ENCODE measurements at places on chromosomes 5 and 9.

DNA sequence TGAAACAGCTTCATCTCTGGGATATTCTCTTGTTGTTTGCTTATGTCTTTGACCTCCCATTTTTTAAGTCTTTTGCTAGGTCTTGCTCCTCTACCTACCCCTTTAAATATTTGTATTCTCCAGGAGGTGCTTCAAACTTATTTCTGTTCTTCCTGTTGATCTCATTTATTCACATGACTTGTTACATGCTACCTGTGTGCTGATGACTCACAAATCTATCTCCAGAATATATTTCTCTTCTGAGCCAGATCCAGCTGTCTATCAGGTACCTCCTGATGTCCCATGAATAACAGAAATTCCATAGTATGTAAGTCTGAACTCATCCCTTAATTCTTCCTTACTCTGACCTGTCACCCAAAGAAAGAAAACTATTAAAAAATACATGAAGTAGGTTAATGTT, 11.0 kb downstream of the NIPBL start:
- no peak for DNase-seq

GRCh38 chr5:167317884-167318283, 973.6 kb upstream of the WWC1 start:
- DNase-seq: no peak

DNA sequence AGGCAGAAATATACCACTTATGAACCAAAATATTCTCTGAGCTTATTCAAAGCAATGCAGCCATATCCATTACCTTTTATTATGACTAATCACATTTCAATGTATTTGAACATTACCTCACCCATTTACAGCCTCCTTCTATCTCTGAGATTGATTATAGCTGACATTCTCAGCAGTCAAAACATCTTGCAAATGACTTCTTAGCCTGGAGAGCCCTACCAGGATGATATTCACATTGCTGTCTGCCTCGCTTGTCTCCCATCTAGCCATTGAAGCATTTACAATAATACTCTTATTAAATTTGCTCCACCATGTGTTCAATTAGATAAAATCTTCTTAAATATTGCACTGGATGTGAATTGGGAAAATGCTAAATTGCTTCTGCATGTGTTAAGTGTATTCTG, 1879.9 kb upstream of the ACO1 start:
- no peak for DNase-seq

DNA sequence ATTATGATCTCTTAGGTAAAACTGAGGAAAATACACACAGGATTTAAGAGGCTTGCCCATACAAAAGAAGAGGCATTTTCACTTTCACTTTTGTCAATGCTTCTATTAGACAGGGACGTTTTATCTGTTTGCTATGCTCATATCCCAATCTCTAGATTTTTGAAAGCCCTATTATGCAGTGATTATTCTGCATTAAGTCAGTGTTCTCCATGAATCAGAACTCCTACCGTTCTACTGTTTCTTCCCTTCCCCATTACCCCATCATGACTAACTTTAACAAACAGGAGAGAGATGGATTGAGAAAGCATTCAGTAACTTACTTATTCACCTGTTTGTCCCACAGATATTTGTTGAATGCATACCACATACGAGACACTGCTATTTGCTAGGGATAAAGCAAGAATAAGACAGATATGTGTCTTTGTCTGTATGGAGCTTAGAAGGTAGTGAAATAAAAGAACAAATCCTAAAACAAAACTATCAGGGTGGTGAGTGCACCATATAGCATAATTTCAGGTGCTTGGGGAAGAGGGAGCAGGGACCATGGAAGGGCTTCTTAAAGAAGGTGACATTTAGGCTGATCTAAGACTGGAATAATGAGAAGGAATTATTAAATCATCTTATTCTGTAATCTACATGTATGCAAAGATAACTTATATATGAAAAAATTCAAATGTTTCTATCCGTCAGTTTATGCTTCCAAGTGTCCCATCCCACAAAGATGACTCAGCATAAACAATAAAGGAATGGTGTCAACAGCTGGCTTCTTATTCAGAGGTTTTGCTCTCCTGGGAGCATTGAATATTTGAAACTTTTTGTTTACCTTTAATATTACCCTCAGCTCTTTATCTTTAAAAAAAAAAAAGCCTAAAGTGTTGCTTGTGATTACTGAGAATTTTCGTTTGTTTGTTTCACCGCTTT, 328.1 kb downstream of the HINT1 start:
- DNase-seq: no peak

DNA sequence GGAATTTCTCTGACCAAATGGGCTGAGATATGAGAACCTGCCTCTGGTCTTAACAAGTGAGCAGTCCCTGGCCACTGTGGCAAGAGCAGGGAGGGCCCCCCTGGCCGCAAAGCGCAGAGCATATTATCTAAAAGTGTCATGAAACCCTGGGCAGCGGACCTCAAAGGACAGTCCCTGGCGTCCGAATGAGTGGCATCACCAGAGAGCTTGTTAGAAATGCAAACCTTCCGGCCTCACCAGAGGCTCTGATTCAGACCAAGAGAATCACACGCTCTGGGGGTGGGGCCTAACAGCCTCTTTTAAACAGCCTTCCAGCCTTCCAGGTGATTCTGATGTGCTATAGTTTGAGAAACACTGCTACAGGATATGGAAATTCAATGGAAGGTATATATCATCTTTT, 10.9 kb downstream of the PTPN3 start:
- no peak for DNase-seq

- DNase-seq: no peak
Observed at GRCh38 chr5:142400415-142400814, 75.6 kb upstream of the SPRY4 start.

GRCh38 chr5:119358530-119358900, 2.7 kb downstream of the TNFAIP8 start:
- no peak for DNase-seq

DNA sequence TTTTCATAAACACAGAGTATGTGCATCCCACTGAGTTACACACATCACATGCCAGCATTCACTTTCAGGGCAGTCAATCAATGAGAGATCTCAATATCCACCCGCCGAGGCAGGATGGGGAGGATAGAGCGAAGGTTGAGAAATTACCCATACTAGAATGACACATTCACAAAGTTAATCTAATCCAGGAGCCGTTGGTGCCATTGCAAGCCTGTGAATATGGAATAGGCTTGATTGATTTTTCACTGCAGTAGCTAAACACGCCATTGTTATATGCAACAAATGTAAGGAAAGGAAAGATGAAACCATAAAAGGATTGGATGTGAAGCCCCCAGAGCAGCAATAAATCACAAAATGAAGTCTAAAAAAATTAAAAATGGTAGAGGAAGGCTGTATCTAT, 167.9 kb upstream of the GPR151 start:
- DNase-seq: no peak

DNA sequence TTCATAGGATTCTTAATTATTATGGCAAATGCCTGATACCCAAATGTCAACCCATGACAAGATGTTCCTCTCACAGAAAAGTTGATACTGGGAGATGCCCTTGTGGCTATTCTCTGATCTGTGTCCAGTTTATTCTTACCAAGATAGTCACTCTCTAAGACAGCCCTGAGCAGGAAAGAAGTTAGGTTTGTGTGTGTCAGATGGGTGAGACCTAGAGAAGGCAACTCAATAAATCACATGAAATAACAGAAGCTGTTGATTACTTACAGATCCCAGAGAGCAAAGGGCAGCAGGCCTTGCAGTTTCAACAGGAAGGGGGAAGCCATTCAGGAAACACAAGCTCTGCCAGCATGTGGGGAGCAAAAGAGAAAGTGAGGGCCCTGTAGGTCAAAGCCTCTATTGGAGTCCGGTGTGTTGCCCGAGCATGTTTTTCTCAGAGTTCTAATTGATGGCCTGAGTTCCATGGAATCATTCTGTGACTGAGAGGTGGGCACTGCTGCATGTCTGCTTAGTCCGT, 1193.7 kb upstream of the CDH18 start:
- DNase-seq: no peak

GRCh38 chr9:89374176-89374575, 55.9 kb downstream of the SECISBP2 start:
- no peak for DNase-seq

- no peak for DNase-seq
Observed at GRCh38 chr9:82604947-82605656, 457.8 kb downstream of the RASEF start.

DNA sequence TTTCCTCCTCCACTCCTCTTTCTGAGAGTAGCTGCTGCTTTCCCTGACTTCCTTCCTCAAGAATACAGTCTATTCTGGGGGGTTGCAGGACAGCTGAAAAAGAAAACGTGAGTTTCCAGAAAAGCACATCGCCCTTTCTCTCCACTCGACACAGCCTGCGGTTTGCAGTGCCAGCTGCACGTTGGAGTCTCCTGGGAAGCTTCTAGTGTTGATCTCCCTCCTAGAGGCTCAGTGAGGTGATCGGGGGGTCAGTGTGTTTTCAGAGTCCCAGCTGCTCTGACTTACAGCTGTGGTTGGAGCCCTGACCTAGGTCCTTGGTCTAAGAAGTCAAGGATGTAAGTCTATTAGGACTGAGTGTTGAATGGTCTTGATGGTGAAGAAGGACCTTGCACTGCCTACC, 25.0 kb upstream of the SUSD3 start:
- DNase-seq: no peak

Data from iPS DF 19.7 (cell line).